ENCODE measurements at places on chromosomes 3 and 15.
A peak's percentile ranks its signal among the peaks of the same experiment; 100 is the strongest.

DNA sequence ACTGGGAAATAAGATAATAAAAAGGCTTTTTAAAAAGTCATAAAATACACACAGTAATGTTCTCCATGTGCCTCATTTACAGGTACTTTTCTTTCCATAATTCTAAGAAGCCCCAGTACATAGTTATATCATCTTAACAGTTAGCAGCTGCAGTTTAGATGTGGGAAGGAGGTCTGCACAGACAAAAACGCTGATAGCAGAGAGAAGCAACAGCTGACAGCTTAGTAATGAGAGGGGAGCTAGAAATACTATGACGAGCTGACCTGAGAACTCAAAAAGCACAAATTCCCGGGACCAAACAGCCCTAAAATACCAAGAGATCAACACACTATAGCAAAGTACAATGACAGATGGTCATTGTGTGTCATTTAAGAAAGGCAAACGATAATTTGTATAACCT lies 36.7 kb upstream of the ARHGEF3 start:
- DNase-seq = no peak

DNA sequence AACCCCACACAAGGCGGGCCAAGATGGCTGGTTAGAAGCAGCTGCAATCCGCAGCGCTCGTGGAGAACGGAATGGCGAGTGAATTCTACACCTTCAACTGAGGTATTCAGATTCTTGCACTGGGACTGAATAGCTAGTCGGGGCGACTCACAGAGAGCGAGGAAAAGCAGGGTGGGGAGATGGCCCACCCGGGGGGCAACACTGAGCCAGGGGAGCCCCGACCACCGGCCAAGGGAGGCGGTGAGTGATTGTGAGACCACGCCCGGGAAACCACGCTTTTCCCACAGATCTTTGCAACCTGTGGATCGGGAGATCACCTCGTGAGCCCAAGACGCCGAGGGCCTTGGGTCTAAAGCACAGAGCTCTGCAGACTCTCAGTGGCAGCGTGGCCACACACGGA lies 28.3 kb downstream of the GNB5 start:
- DNase-seq = no peak

GRCh38 chr3:17554078-17554477 lies 188.4 kb downstream of the TBC1D5 start:
- no peak for DNase-seq

- DNase-seq = peak; percentile 95
Observed at GRCh38 chr15:45279024-45279698, 27.1 kb downstream of the SLC28A2 start.

DNA sequence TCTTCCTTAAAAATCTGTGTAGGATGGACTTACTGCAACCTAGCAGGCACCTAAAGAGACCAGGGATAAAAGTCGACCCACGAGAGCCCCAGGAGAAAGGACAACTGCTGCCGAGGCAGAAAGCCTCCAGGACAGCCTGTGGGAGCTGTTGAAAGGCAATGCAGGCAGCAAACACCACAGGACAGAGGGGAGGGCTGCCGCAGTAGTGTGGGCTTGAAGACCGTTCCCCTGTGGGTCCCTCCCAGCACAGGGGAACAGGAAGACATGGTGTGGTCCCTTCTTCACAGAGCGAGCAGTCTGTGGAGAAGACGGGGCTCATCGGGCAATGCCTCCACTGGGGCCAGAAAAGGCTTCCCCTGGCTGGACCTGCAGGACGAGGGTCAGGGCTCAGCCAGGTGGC lies 58.5 kb upstream of the GATA2 start:
- no peak for DNase-seq

- no peak for DNase-seq
Observed at GRCh38 chr15:91408476-91409076, 308.5 kb downstream of the SV2B start.

GRCh38 chr3:153768561-153769469 lies 352.4 kb upstream of the ARHGEF26 start:
- DNase-seq = peak; percentile 63

GRCh38 chr15:39925112-39925842 lies 5.2 kb upstream of the GPR176 start:
- DNase-seq = peak; percentile 70

DNA sequence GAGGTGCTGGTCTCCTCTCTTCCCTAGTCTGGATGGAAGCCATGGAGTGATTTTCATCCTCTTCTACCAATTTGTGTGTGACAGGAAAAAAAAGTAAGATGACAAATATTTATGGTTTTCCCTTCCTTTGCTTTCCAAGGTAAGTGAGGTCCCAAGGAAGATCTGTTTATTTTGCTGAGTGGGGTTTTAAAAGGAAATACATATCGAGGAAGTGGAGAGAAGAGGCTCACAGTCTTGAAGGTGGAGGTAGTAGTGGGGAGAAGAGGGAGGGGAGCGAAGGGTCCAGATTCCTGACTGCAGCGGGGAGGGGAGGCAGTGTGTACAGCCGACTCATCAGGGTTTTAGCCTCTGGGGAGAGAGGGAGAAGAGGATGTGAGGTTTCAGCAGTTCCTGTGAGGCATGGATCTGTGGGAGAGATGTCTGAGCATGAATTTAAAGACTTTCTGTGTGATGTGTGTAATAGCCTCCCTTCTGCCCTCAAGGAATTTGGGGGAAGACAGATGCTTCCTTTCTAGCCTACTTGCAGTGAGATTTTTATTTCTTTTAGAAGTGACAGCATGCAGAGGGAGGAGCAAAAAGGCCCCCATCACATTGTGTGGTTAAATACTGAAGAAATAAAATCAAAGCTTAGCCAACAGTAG lies 272.4 kb downstream of the THRB start:
- peak; percentile 80 for DNase-seq

DNA sequence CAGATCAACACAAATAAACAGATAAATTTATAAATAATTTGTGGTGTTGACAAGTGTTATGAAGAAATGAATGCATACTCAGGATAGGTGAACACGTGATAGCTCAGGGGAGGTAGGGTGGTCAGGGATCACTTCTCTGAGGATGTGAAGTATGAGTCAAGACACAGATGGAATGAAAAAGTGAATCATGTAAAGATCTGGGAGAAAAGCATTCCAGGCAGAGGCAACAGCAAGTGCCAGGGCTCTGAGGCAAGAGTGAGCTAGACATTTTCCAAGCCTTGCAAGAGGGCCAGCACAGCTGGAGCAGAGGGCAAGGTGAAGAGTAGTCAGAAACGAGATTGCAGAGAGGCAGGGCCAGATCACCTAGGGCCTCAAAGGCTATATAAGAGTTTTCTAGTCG lies 177.8 kb downstream of the WNT5A start:
- DNase-seq = peak; percentile 63

DNA sequence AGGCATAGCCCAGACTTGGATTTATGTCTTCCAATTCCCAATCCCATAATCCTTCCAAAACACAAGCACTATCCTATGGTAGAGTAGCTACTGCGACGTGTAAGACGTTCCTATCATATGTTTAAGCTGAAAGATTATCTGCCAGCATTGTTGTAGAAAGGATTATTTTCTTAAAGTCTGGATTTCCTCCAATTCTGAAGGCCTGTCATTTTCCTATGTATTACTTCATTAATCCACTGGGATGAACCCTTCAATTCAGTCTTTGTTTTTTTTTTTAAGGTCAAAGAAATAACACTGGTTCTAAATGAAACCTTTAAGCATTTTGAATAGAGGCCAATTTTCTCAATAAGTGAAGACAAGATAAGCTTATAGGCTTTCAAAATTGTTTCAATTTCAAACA lies 289.0 kb downstream of the SLC9A9 start:
- no peak for DNase-seq

- DNase-seq = no peak
Observed at GRCh38 chr3:115226844-115227445, 79.9 kb upstream of the ZBTB20 start.

GRCh38 chr3:175002732-175003143 lies 143.6 kb downstream of the NAALADL2 start:
- peak; percentile 97 for DNase-seq

DNA sequence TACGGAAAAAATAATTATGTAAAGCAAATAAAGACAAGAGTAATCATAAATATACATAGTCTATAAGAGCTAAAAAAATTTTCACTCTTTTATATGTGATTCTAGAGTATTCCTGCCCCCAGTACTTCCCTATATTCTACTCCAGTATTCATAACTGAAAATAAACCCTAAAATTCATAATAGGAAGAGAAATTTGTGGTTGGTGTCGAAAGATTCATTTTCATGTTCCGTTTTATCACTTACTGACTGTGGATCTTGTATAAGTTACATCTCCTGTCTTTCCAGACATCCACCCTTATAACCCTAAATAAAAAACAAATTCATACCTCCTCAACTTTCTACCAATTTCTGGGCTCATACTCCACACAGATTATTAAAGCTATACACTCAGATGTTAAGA lies 16.0 kb upstream of the MBNL1 start:
- no peak for DNase-seq
